ENCODE measurements at places on chromosomes 16 and 17. TPM values are rescaled to one million over a fixed set of nuclear protein-coding genes. Genes with fewer than 3 reads are reported as not detected.

- DNase-seq: no peak
These were observed 11.8 kb downstream of the PDZD9 start for GRCh38 chr16:21989133-21989532.

ADAD2 gene
- polyA plus RNA-seq: not detected

CCDC92B gene
- polyA plus RNA-seq: 0.07 TPM

CLEC10A gene
- not detected for polyA plus RNA-seq

- no peak for DNase-seq
These were observed 117.4 kb downstream of the PHKB start for GRCh38 chr16:47578573-47578972.

GRCh38 chr17:47700471-47701449 lies 6.8 kb downstream of the TBKBP1 start:
- no peak for DNase-seq

FAM234A gene
- 164 TPM for polyA plus RNA-seq
